ENCODE measurements at places on chromosomes 12 and 14.

DNA sequence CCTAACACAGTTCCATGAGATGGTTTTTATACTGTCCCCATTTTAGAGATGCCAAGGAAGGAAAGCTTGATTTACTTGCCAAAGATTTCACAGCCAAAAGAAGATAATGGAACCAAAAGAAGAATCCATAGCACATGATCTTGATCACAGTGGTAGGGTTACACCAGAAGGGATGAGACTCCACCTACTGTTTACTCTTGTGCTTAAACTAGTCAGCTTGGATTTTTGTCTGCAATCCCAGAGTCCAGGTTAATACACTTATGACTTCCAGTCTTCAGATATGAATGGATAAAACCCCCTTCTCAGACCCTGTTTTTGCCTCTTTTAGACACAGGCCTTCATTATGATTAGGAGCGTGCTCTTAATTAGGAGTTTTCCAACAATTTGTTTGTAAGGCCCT, 454.2 kb downstream of the AEBP2 start:
- DNase-seq: peak; percentile 70

DNA sequence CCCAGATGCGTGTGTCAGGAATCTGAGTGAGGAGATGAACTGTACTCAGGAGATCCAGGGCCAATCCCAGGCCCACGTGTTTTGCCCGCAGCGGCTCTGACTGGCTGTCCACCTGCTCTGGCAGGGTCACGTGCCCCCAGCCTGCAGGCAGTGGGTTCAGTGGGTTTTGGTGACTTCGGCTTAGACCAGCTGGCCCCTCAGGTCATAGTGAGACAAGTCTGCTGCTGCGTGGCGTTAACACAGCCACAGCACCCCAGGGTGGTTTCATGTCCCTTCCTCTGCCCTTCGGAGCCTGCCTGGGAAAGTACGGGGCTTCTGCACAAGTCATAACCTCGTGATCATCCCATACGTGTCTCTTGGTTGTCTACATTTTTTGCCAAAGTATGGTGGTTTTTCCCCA, 2.6 kb downstream of the FBRSL1 start:
- no peak for DNase-seq

DNA sequence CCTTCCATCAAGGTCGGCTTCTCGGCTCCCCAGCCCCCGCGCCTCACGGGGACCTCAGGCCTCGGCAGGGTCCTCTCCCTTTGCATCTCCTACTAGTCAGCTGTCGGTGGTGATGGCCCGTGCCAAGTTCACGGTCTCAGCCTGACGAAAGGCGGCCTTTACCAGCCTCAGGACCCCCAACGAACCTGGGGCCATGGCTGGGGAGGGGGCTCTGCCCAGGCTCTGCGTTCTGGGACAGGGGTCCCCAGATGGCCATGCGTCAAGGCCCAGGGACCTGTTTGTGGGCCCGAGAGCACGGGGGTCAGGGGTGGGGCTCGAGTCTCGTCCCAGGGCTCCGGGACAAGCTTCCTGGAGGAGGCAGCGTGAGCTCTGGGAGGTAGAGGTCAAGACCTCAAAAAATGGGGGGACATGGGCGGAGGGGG, 32.8 kb upstream of the DEGS2 start:
- peak; percentile 19 for DNase-seq

- no peak for DNase-seq
These were observed 36.8 kb downstream of the RTRAF start for GRCh38 chr14:52026017-52026660.

DNA sequence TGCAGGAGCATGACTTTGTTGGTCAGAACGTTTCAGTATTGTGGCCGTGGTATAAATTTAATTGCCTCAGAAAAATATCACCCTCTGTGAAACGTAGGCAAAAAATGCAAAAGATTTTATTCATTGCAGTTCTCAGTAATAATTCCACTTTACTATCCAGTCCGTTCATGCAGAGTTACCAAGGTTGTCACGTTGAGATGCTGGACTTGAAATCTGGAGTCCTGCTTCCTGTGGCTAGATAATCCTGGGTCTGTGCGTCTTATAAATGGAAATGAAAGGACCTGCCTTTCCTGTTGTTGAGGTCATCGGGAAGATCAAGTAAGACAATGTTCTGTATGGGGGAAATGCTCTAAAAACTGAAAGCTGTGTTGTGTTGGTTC, 1.3 kb upstream of the AVPR1A start:
- no peak for DNase-seq
